ENCODE measurements at places on chromosomes 12 and 14. TPM values are rescaled to one million over a fixed set of nuclear protein-coding genes. Genes with fewer than 3 reads are reported as not detected.

DNA sequence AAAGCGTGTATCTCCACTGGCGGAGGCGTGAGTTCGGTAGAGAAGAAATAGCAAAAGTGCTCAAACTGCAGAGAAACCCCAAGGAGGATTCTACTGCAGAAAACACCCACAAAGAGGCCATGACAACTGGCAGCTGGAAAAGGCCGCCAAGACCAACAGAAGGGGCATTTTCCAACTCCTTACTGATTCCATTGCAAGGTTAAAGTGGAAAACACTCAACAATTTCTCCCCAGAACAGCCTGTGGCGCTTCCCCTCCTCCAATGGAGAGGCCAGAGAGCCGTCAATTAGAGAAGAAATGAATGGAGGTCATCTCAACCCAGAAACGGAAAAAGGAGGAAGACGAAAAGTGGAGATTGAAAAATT lies 618 bp upstream of the ANKRD52 start:
- no peak for DNase-seq

- no peak for DNase-seq
Measured at GRCh38 chr14:21026274-21026987, 1.6 kb upstream of the NDRG2 start.

- DNase-seq: no peak
Measured at GRCh38 chr14:101821528-101821927, 60.0 kb downstream of the PPP2R5C start.

Gene IRF9
- polyA plus RNA-seq: 56.8 TPM

Gene NKX2-1
- not detected for polyA plus RNA-seq

Gene ADAM21
- 0.27 TPM for polyA plus RNA-seq
